ENCODE measurements at places on chromosomes 6 and 20.

- DNase-seq: no peak
These were observed 243.0 kb downstream of the ATXN1 start for GRCh38 chr6:16518265-16518664.

DNA sequence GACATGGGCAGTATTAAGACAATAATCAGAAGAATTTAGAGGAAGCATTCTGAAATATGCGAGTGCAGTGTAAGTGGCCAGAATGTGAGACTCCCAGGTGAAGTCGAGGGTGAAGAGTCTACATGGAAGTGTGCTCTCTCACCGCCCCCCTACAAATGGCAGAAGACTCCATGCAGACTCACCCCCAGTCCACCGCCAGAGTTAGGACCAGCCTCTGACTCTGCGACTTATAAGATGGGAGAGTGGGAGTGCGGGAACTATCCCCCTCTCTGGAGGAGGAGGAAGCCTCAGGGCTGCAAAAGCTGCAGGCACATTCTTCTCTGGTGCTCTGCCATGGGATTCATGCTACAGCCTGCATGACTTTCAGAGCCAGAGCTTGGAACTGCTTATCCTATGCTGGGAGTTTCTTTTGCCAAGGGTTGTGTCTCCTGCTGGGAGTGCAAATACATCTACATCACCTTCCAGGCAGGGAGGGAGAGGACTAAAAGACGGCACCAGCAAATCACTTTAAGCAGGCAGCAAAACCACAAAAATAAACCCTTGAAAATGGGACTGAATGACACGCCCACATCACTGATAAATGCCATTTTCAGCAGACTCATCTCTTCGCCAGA, 206.7 kb upstream of the SULF2 start:
- no peak for DNase-seq

DNA sequence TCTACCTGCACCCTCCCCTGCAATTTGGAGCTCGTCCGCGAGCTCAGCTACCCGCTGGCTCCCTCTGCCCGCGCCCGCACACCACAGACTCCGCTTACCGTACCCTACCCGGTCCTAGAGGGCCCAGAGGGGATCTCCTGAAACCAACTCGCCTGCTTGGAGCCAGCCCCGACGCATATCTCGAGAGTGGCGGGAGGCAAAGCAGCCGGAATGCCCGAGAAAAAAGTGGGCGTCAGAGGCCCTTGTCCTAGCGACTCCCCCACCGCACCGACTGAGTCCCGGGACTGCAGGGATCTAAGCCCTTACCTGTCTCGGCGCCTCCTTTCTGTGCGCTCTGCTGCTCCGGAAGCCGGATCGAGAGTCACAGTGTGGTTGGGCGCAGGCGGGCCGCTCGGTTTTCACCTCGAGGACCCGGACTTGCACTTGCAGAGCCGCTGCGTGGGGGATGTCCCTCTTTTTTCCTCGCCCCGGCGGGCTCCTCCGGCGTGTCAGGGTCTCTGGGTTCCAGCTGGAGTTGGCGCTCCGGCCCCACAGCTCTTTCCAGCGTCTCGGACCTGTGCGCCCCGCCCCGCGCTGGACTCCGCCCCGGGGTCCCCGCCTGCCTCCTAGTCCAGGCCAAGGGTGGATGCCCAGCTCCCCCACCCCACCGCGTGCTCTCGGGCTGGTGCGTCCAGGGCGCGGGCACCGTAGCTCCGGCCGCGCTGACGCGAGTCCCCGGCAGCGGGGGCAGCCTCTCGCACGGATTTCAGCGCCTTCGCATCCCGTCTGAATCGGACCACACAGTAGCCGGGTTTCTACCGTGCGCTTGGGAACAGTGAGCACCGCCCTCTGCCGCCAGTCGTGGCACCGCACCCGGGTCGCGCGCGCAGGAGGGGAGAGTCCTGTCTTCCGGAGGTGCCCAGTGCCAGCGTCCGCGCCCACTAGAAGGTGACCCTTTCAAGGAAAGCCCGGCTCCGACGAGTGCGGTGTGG, at the start of gene PROKR2:
Gene PROKR2 (minus strand): TSS at position 767 of the 971 bp plus-strand sequence. CDS start 2,585 bp downstream, outside the sequence.
- no peak for DNase-seq

- DNase-seq: no peak
These were observed 15.4 kb upstream of the FOXQ1 start for GRCh38 chr6:1296542-1296941.

DNA sequence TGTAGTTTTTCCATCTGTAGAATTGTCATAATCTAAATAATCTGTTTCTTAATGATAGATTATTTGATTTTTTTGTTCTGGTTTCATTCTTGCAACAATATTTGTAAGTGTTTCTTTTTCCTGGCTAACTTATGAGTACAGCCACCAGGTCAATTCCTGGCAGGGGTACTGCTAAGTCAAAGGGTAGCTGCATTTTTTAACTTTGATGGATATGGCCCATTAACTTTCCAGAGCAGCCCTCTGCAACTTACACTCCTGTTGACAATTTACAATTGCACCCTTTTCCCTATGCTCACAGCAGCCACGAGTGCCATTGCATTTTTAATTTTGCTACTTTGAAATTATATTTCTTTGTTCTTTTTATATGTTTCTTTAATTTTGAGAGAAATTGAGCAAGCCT, 209.3 kb upstream of the CST7 start:
- no peak for DNase-seq

DNA sequence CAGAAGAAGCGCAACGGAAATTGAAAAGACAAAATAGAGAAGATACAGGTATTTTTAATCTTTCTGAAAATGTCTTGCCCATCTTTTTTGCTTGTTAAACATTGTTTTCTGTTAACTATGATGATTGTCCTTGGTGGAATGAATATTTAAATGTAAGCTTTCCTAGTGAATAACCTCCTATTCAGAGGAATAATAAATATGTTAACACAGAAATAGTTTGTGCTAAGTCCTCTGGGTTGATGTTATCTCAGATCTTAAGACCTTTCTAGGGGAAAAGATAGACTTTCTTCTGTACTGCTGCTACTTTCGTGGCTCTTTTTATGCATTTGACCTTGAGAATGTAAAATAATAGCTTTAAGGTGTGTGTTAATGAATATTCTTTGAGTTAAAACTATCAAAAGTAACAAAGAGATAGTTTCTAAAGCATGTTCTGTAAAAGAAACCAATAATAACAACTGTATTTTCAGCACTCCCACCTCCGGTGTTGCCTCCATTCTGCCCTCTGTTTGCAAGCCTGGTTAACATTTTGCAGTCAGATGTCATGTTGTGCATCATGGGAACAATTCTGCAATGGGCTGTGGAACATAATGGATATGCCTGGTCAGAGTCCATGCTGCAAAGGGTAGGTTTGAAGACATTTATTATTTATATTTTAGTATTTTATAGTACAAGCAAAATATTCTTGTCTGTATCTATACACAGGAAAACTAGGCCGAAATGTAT, 70.2 kb downstream of the PRPH2 start:
- DNase-seq: no peak

- no peak for DNase-seq
These were observed 9.6 kb upstream of the RIMS4 start for GRCh38 chr20:44819936-44820335.

GRCh38 chr20:12023194-12023795, 105.6 kb downstream of the BTBD3 start:
- DNase-seq: peak; percentile 29

GRCh38 chr20:62354811-62355341, 12.2 kb downstream of the LAMA5 start:
- no peak for DNase-seq

DNA sequence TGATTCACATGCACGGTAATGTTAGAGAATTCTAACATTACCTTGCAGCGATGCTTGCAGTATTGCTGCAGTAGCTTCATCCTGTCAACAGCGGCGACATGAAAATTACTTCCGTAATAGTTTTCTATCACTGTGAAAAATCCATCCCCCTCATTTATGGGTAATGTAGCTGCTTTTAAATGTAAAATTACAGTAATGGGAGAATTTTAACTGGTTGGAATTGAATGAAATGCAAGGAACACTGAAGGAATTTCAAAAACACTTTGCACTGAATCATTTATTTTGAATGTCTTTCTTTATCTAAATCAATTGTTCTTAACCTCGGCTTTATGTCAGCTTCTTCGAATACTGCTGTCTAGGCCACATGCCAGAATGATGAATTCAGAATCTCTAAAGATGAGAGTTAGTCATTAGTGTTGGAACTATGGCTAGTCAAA, 102.4 kb upstream of the HIVEP1 start:
- DNase-seq: no peak

DNA sequence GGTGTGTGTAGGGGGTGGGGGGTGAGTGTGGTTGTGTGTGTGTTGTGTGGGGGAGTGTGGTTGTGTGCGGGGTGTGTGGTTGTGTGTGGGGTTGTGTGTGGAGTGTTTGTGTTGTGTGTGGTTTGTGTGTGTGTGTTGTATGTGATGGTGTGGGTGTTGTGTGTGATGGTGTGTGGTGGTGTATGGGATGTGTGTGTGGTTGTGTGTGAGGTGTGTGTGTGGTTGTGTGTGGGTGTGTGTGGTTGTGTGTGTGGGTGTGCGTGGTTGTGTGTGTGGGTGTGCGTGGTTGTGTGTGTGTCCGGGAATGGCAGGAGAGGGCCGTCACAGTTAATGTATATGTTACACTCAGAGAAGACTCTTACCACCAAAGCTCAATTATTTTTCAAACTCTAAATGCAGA, 79.8 kb downstream of the TBXT start:
- DNase-seq: no peak

DNA sequence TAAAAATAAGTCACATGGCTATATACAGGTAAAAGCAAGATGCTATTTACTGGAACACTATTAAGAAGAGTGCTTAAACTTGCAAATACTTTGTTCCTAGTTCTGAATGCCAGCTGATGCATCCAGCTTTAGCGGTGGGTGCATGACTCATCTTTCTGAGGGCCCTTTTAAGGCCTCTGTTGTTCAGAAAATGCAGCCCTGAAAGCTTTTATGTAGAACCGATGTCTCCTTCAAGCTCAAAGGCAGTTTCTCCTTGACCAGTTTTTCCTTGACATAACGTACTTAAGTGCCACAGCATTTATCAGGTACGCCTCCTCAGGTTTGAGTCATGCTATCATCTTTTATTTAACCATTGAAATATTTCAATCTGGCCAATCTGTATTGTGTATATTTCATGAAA, 82.8 kb downstream of the MLIP start:
- no peak for DNase-seq

DNA sequence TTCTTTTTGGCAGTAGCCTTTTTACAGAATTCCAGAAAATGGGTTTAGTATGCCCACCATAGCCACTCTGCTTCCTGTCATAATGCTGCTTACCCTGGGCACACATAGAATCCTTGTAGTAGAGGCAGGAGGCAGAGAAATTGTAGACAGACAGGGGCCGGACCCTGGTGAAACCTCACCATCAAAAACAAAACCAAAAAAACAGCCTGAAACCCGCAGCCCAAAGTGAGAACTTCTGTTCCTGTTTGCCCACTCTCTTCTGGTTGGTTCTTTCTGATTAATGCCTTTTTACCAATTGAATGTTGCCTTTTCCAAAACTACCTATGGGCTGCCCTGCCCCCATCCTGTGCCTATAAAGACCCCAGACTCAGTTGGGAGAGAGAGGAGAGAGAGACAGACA, 188.2 kb downstream of the CDKAL1 start:
- no peak for DNase-seq

GRCh38 chr6:140076105-140076504, 701.7 kb upstream of the CITED2 start:
- DNase-seq: no peak

- DNase-seq: no peak
These were observed 22.7 kb upstream of the HLA-DQA1 start for GRCh38 chr6:32614366-32615081.

DNA sequence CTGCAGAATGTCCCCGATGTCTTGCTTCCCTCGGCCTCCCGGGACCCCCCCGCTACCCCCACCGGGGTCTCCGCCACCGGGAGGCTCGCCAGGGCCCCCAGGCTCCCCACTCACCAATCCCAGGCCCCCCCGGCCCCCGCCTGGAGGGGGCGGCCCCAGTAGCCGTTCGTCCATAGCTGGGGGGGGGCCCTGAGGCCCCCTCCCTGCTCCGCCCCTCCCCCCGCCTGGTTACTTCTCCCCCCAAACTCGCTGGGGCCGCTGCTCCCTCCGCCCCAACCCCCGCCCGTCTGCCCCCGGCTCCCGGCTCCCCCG, 304 bp downstream of the PBX2 start:
- no peak for DNase-seq

GRCh38 chr6:14765106-14765505, 480.8 kb upstream of the JARID2 start:
- no peak for DNase-seq

DNA sequence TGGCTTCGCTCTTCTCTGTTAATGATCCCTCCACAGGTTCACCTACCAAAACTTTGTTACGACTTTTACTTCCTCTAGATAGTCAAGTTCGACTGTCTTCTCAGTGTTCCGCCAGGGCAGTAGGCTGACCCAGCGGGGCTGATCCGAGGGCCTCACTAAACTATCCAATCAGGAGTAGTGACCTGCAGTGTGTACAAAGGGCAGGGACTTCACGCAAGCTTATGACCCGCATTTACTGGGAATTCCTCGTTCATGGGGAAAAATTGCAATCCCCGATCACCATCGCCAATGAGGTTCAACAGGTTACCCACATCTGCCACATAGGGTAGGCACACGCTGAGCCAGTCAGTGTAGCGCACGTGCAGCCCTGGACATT, 771.4 kb upstream of the DEFB115 start:
- no peak for DNase-seq

GRCh38 chr6:30411515-30412207, 66.7 kb downstream of the RPP21 start:
- peak; percentile 57 for DNase-seq

GRCh38 chr6:164246082-164246481, 831.6 kb downstream of the QKI start:
- DNase-seq: no peak

GRCh38 chr6:136079701-136080565, 170.2 kb downstream of the MTFR2 start:
- no peak for DNase-seq

- no peak for DNase-seq
These were observed 110.1 kb upstream of the SIM1 start for GRCh38 chr6:100574836-100575235.

- no peak for DNase-seq
These were observed 3.6 kb downstream of the JARID2 start for GRCh38 chr6:15249371-15250019.

DNA sequence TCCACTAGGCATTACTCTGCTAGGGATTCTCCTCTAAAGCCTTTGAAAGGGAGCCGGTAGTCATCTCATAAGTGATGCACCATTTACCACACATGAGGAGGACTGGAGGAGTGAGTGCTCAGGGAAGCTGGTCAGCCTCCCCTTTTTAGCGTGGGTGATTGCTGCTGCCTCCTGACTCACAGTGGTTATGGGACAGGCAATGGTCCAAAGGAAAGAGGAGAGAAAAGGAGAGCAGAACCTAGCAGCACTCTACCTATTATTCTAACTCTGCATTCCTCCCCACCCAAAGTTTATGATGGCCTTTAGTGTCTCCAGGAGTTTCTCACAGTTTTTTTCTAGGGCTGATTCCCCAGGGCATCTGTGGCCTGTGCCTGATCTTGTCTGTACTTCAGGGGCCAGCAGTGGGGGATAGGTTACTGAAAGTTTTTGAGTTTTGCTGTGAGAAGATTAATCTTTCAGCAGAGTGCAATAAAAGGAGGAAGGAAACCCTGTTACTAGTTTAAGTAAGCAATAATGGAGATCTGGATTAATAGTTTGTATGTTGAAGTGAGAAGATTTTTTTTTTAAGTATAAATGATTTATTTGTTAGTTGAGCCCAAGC, 36.4 kb upstream of the GCLC start:
- DNase-seq: no peak
